ENCODE measurements at places on chromosomes 16 and 17.
A peak's percentile ranks its signal among the peaks of the same experiment; 100 is the strongest.

- no peak for DNase-seq
Measured at GRCh38 chr16:84024854-84025253, 17.7 kb downstream of the SLC38A8 start.

- peak; percentile 18 for DNase-seq
Measured at GRCh38 chr16:73289232-73289631, 241.3 kb upstream of the ZFHX3 start.

- no peak for DNase-seq
Measured at GRCh38 chr17:48095611-48096010, 5.7 kb downstream of the CBX1 start.

- no peak for DNase-seq
Measured at GRCh38 chr17:66850692-66851091, 15.8 kb downstream of the CACNG5 start.

GRCh38 chr17:75535119-75535537 is 9.6 kb downstream of the LLGL2 start:
- peak; percentile 59 for DNase-seq
